NCI-H2081 (cell line): ENCODE measurements at places on chromosomes 12 and 14.
A peak's percentile ranks its signal among the peaks of the same experiment; 100 is the strongest.

GRCh38 chr12:127925971-127926370, 341.0 kb upstream of the TMEM132C start:
- DNase-seq, result no peak

- DNase-seq, result peak; percentile 88
Observed at GRCh38 chr12:10392394-10392930, 2.6 kb upstream of the KLRK1 start.

- DNase-seq, result no peak
Observed at GRCh38 chr14:101078892-101079221, 175.3 kb upstream of the RTL1 start.

GRCh38 chr12:91058786-91059185, 962 bp upstream of the KERA start:
- DNase-seq, result no peak

GRCh38 chr12:70180130-70180529, 63.1 kb upstream of the CNOT2 start:
- no peak for DNase-seq

DNA sequence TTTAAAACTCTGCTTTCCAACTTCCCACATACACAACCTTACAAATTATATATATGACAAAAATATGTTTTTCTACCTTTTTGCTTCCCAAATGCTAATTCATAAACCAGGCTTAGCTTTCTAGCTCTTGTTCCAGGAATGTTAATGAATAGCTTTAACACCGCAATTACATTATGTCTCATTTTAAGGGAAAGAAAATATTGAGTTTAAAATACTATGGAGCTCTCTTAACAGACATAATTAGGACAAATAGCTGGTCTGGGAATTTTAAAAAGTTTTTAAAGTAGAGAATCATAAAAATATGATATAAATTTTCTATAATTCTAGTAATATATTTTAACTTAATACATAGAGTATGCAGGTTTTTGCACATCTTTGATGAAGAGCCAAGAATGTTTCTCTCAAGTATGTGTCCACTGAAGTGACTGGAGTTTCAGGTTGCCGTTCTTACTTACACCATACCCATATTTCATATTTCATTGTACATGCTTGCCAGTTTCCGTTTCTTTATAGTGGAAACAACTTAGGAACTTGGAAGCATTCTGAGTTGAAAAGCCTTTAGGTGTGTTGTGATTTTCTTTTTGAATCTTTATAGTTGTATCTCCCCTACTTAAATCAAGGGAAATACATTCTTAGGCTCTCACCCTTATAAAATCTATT, 90.6 kb upstream of the SLCO1C1 start:
- DNase-seq, result no peak

GRCh38 chr12:22325218-22325617, 9.3 kb downstream of the ST8SIA1 start:
- no peak for DNase-seq

DNA sequence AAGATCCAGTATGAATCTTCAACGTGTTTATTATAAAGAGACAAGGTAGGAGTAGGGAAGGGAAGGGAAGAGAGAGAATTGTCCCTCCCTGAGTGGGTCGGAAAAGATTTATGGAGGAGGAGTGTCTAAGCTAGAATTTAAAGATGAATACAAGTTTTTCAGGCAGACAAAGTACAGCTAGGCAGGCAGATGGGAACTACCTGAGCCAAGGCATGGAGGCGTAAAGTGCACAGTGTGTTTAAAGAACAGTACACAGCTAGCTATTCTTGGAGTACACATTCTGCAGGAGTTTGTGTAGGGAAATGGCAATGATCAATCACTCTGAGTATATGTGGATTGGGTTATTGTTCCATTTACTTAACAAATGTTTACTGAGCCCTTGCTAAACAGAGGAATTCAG, 20.1 kb downstream of the PLEKHG7 start:
- DNase-seq, result no peak

DNA sequence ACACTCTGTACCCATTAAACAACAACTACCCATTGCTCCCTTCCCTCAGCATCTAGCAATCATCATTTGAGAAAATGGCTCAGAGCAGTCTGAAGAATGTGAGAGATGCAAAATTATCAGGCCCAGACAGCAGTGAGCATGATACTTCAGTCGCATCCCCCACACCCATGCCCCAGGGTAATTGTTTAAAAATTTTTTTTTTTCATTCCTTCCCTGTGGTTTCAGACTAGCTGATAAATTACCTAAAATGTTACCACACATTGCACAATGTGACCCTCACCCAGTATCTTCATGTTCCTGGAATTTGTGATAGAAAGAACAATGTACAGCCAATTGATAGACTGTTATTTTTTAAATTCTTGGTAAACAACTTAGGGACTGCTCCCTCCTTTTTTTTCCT, 11.3 kb upstream of the USP15 start:
- no peak for DNase-seq

- DNase-seq, result no peak
Observed at GRCh38 chr12:50824914-50825313, 17.8 kb upstream of the TMPRSS12 start.

- no peak for DNase-seq
Observed at GRCh38 chr14:21191261-21191808, 35.5 kb upstream of the OR5AU1 start.

- no peak for DNase-seq
Observed at GRCh38 chr12:125683748-125684381, 618.6 kb downstream of the AACS start.

DNA sequence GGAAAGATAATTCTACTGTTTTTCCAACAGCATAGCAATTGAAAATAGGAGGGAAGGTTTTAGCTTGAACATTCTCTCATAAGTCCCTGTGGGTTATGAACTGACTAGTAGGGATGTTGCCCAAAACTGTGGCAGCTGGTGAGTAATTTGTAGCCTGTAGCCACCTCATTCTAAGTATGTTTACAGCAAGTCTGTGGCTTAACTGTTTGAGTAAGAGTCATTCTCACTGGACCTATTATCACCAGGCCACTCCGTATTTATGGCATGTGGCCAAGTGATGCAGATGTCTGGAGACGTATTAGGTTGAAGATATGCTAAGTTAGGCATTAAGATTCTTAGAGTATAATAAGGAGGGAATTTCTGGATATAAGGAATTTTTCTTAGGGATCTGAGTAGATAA, 458.3 kb downstream of the ETNK1 start:
- no peak for DNase-seq

DNA sequence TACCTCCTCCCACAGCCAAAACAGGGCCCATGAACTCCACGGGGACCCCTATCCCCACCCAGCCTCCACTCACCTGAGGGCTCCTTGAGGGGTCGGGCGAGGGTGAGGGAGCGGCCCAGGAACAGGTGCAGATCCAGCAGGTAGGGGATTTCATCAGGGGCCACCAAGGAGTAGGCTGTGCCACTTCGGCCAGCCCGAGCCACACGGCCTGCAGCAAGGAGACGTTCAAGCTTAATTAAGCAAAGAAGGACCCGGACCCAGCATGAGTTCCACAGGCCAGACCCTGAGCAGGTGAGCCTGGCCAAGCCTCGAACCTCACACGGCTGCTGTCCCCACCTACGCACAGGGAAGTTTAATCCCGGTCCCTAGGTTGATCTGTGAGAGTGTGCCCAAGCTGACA, 15.6 kb downstream of the DDX54 start:
- DNase-seq, result no peak

DNA sequence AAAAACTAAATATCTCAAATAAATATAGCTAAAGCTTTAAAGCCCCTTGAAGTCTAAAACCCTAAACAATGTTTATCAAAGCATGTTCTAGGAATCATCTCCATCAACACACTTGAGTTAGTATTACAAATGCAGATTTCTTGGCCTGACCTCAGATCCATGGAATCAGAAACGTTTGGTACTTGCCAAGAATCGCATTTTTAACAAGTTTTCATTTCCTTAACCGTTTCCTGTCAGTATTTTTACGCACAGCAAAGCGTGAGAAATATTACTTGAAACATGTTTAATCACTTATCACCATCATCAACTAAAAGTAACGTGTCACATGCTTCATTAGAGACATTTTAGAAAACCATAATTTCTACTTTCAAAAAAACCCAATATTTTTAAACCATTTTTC, 9.7 kb downstream of the SLCO1C1 start:
- no peak for DNase-seq

GRCh38 chr14:52522581-52523345, 29.5 kb downstream of the TXNDC16 start:
- DNase-seq, result no peak

DNA sequence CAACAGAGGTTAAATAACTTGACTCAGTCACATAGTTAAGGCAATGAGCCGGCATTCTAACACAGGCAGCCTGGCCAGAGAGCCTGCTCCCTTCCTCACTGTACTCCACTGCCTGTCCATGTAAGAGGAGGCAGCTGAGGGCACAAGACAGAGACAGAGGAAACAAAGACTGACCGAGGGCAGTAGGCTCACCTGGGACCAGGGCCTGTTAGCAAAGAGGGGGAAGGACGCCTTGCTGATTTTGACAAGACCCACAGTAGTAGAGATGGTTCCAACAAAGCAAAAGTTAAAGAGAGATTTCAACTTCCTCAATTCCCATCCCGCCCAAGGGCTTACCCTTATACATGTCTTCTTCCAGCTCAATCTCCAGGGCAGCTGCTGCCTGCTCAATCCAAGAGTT, 26.5 kb downstream of the OTUB2 start:
- no peak for DNase-seq

GRCh38 chr12:114166362-114166761, 200.2 kb upstream of the RBM19 start:
- DNase-seq, result no peak

- DNase-seq, result peak; percentile 19
Observed at GRCh38 chr12:19026614-19027488, 102.7 kb upstream of the PLEKHA5 start.

DNA sequence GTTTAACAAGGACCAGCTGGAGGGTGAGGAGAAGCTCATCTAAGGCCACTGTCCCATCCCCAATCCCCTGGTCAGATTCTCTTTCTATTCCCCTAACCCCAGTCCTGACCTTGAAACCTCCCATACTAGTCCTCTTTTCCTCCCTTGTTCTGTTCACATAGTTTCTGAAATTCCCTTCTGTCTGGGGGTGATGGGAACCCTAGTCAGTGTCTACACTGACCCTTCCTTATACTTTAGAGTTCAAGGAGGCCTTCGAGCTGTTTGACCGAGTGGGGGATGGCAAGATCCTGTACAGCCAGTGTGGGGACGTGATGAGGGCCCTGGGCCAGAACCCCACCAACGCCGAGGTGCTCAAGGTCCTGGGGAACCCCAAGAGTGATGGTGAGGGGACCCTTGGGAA, 2.4 kb downstream of the MYL6B start:
- DNase-seq, result no peak

DNA sequence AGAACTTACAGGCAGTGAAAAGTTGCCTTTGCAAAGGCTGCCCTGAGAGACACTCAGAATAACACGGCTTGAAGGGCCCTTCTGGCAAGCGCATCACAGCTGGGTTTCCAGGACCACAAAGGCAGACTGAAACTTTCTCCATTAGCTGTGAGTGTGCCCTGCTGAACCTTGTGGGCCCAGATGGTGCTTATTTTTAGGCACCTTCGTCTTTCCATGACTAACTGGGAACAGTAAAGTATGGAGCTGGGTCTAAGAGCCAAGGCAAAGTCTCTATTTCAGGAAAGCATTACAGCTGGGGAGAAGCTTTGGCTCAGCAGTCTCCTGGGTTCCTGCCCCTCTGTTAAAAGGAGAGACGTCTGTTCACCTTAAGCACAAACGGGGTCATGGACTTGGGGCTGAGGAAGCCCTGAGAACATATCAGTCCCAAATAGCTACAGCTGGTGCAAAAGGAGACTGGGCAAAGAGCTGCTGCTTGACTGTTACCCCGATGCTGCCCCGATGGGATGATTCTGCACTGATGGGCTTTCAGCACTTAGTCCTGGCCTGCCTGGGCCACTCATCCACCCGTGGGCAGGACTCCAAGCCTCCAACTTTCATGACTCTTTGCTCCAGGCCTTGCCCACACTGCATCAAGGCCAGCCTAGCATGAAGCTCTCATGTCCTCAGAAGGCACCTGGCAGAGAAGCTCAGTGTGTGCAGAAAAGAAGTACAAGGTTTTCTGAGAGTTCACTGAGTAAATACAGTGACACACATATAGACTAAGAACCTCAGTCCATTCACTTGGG, 248.3 kb downstream of the PHLDA1 start:
- DNase-seq, result no peak

DNA sequence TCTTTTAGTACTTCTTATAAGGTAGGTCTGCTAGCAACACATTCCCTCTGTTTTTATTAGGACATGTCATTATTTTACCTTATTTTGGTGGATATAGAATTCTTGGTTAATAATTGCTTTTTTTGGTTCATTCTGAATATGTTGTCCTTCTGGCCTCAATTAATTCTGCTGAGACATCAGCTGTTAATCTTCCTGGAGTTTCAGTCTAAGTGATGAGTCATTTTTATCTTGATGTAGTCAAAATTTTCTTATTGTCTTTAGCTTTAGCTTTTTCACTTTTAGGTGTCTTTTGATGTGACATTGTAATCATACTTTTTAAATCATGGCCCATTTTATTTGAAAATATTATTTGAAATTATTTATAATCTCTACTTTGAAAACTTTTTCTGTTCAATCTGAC, 104.9 kb upstream of the PMCH start:
- no peak for DNase-seq

DNA sequence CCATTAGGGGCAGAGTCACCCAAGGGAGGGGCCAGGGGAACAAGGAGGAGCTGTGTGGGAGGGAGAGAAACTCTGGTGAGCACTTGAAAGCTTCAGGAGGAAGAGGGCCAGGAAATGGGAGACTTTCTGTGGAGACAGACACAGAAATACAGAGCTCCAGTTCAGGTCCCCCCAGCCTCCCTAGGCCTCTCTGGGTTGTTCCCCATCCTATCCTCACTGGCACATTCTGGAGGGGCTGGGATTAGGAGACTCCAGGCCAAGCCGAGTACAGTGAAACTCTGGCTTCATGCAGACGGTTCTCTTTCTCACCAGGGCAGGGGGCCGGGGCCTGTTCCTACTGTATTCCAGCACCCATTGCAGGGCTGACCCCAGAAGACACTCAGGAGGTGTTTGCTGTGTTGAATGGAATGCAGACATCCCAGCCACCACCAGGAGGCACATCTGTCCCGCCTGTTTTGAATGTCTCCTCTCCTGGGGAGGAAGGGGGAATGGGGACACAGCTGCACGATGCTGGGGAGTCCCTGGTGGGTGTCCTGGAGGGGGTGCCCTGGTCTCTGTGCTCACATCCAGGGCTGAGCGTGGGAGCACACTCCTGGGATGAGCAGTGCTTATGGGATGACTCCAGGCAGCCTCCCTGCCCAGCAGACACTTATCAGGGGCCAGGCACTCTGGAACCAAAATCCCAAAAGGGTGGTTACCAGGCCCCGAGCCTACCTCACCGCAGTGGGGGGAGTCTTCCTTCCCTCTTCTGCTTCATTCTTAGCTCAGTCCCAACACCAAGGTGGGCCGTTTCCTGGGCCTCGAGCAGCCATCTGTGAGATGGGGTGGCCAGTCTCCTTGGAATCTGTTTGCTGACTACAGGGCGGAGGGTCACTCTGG, 5.5 kb upstream of the KRT84 start:
- no peak for DNase-seq

DNA sequence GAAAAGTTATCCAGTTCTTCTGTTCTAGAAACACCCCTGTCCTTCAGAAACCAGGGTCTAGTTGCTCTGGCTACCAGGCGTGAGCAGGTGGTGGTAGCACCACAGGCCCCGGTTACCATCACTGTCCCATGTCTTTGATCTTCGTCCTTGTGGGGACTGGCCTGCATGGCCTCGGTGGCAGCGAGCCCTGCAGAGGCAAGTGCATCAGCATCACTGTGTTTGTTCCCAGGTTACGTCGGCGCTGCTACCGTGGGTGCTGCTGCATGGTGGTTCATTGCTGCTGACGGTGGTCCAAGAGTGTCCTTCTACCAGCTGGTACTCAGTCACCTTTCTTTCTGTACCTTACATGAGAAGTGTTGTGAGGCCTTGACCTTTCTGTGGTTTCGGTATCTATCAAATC, 58.9 kb downstream of the ANAPC7 start:
- no peak for DNase-seq
